ENCODE measurements at places on chromosomes 12 and 14.

GRCh38 chr12:70040141-70040540 lies 203.1 kb upstream of the CNOT2 start:
- DNase-seq, result no peak

- no peak for DNase-seq
Measured at GRCh38 chr12:46134205-46134811, 134.5 kb downstream of the SLC38A1 start.

GRCh38 chr14:52463375-52463774 lies 88.9 kb downstream of the TXNDC16 start:
- DNase-seq, result no peak

DNA sequence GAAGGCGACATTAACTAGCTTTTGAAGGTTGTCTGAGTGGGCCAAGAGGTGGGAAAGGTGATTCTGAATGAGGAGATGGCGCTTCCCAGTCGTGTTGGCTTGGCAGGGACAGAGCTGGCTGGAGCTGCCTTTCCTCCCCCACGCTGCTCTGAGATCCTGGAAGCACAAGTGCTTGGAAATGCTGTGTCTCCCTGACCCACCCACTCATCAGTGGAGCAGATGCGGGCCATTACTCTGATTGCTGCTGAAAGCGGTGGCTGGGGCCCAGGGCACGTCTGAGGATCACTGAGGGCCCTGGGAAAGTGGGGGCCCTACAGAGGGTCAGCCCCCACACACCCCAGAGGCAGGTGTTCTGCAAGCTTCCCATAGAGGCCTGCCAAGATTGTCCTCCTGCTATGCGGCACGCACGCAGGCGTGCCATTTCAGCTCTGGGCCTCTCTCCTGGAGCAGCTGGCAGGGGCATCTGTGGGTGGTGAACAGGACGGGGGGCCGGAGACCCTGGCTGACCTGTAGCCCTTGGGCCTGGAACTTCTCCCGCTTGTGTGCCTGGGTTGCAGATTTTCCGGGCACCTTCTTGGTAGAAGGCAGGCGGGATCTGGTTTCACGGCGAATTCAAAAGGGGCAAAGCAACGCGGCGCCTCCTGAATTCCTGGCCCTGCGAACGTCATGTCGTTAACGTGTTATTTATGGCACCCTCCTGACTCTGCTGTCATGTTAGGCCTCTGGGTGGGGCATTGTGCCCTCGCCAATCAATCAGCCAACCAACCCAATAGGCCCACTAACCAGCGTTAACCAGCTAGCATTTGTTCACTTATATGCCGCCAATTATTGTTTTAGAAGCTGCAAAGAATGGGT lies 133.8 kb upstream of the TBX3 start:
- DNase-seq, result no peak

DNA sequence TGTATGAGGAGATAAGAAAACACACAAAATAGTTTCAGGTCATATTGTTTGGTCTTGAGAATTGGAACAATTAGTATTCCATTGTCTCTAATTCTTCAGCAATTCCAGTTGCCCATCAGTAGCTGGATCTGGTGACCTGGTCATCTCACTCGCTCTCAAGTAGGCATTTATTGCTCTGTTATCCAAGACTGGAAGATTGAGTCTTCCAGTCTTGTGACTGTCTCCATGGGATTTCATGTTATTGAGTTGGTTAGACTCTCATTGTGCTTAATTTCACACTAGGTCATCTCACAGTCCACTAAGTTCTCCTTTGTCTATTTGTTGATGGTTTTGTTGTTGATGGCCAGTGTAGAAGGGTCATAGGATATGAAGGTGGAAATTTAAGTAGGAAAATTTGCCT lies 47.5 kb downstream of the FBXO34 start:
- no peak for DNase-seq

DNA sequence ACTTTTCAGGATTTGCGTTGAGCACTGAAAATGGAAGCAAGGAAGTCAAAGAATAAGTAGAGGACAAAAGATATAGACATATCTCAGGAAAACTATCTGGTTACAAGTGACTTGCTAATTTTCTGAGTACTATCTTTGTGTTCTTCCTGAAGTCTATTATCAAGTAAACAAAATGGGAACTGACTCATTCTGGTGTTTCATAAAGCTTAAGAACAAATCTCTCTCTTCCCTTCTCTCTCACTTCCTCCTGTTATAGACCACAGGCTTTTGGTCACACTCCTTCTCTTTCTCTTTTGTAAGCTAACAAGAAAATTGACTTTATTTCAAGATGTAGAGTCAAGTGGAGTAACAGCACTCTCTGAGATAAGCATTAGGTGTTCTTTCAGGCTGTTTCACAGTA lies 406.6 kb upstream of the SYT1 start:
- DNase-seq, result no peak

DNA sequence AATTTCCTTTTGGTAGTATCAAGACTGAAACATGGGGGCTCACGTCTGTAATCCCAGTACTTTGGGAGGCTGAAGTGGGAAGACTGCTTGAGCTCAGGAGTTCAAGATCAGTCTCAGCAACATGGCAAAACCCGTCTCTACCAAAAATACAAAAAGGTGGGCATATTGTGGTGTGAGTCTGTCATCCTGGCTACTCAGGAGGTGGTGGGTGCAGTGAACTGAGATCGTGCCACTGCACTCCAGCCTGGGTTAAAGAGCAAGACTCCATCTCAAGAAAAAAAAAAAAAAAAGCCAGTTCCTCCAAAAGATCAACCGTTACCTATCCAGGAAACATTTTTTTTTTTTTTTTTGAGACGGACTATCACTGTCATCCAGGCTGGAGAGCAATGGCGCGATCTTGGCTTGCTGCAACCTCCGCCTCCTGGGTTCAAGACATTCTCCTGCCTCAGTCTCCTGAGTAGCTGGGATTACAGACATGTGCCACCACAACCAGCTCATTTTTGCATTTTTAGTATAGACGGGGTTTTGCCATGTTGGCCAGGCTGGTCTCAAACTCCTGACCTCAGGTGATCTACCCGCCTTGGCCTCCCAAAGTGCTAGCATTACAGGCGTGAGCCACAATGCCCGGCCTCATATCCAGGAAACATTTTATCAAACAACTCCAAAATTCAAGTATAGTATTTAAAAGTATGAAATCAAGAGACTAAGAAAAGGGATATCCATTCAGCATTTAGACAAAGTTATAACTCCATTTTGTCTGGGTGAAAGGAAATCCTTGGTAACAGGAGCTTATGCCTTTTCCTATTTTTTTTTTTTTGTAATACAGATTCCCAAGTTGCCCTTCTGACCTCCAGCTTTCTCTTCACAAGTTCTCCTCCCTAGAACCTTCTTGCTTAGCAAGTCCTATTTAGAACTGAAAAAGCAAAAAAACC lies 3.4 kb downstream of the ACIN1 start:
- no peak for DNase-seq

- DNase-seq, result peak; percentile 68
Measured at GRCh38 chr14:100844082-100844408, 18.1 kb downstream of the MEG3 start.

GRCh38 chr12:94636462-94637085 lies 13.8 kb downstream of the TMCC3 start:
- no peak for DNase-seq

DNA sequence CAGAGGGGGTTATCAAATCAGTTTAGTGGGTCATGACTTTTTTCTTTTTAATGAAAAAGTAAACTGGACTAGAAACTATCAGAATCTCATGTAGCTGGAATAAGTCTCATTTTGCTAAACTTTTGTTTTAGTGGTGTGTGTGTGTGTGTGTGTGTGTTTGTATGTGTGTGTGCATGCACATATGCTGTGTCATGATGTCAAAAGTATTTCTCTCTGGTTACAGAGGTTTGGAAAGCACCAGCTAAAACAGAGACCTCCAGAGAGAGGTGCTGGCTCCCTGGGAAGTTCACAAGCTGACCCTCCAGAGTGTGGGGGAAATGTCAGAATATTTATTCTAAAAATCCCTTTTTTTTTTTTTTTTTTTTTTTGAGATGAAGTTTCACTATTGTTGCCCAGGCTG lies 114.7 kb downstream of the LGMN start:
- no peak for DNase-seq

DNA sequence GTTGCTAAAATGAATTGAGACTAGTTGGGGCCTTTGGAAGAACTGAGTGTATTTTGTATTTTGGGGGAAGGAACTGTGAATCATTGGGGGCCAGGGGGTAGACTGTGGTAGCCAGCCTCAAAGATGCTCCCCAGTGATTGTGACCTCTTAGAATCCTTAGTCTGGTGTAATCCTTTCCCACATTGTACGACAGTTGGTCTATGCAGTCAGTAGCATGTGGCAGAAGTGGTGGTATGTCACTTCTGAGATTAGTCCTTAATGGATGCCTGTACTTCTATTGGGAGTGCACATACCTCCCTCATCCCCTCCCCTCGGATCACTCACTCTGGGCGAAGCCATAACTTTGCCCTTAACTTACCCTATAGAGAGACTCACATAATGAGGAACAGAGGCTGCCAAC lies 48.0 kb downstream of the USP15 start:
- peak; percentile 51 for DNase-seq

DNA sequence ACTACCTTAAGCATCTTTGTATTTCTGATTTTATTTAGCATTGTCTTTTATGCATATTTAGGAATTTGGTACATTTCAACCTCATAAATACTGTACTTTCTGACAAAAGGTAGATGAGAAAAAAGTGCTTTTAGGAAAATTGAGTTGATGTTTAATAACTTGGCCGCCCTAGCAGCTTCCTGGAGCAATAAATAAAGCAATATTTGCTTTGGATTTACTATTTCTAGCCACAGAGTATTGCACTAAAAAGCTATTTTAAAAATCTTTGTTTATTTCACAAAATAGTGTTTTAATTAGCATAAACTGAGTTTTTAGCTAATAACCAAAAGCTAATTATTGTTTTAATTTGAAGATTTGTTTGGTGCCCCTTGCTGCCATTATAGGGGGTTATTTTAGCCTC lies 9.5 kb downstream of the PAPOLA start:
- DNase-seq, result no peak

DNA sequence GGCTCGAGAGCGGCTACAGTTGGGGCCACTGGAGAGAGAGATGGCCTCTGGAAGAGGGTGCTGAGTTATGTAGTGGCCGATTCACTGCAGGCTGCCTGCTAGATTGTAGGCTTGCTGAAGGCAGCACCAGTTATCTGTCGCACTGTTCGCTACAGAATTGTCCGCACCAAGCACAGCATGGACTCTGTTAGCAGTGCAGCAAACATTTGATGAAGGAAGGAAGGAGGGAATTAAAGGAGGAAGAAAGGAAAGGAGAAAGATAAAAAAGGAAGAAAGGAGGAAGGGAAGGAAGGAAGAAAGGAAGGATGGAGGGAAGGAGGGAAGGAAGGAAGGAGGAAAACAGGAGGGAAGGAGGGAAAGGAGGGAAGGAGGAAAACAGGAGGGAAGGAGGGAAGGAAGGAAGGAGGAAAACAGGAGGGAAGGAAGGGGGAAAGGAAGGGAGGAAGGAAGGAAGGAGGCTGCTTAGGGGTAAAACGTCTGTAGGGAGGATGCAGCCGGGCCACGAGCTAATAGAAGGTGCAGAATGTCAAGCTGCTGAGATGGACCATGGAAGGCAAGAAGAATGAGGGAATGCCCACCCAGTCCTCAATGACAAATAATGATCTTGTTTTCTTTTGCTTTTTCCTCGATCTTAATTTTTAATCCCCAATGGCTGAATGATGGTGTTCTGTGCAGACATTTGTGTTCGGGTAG lies 27.3 kb upstream of the ADIPOR2 start:
- DNase-seq, result no peak

GRCh38 chr12:76495556-76495955 lies 64.0 kb downstream of the OSBPL8 start:
- no peak for DNase-seq

- no peak for DNase-seq
Measured at GRCh38 chr12:8036346-8036745, 3.8 kb downstream of the FOXJ2 start.

DNA sequence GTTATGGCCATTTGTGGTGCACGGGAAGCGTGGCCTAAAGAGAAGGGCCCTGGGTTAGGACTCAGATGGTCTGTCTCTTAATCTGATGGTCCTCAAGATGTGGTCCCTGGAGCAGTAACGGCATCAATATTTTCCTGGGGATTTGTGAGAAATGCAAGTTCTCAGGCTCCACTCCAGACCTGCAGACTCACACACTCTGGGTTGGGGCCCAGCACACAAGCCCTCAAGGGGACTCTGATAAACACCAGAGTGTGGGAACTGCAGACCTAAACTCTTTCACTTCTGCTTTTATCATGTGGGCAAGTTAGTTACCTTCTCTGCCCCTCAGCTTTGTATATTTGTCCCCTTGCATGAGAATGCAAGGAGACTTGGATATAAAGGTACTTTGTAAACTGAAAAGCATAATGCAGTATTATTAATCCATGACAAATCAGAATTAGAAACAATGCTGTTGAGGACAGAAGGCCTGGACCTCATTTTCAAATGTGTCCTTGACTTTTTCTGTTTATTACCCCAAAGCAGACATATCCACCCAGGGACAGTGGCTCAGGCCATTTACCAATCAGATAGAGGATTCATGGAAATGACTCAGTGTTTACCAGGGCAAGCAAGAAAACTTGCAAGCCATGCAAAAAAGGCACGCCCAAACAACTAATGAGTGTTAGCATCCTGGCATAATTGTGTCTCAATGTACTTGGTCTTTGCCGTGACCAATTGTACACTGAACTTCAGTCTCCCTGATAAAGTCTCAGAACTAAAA lies 157.0 kb downstream of the ASCL1 start:
- DNase-seq, result no peak

GRCh38 chr12:34398706-34399630 lies 376.7 kb downstream of the ALG10 start:
- DNase-seq, result no peak

DNA sequence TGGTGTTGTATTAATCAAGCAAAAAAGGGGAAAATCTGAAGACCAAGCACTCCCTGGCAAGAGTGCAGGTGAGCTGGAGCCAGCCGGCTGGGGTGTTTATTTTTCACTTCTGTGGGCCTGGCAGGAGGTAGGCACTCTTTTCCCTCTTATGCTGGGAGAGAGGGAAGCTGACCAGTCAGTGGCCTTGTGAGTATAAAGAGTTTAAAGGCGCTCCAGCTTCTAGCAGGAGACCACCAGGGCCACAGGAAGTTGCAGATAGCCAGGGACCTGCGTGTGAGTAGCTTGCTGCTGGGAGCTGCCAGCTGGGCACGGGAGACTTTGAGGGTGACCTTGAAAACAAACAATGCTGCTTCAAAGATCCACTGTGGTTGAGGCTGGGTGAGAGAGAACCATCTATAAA lies 217.4 kb upstream of the PWP1 start:
- DNase-seq, result no peak

DNA sequence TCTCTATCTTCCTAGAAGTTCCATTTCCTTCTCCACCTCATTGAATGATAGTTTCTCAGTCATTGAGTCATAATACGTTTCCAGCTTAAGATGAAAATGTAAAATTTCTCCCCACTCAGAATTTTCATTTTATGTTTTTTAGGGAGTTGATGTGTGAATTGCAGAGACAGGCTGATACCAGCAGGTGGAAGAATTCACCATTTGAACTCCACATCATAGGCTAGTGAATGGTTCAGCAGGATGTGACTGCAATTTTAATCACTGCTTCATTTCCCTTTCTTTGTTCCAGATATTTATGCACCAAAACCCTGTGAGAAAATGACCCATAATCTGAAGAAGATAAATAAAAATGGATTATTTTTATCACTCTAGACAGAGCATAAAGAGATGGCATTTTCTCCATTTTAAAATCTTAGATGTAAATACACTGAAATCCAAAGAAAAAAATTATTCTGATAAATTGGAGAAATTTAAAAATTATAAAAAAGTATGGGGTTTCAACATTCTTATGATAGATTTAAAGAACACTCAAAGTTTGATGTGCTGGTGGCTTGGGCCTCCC lies 10.6 kb upstream of the PYGL start:
- DNase-seq, result no peak

GRCh38 chr12:111570084-111570961 lies 28.8 kb downstream of the ATXN2 start:
- no peak for DNase-seq

Data from activated CD8-positive, alpha-beta T cell treated with anti-CD3 and anti-CD28 coated beads for 36 hours (primary cell).